Amniotic epithelial cell (primary cell): ENCODE measurements at places on chromosomes 6 and 20.

DNA sequence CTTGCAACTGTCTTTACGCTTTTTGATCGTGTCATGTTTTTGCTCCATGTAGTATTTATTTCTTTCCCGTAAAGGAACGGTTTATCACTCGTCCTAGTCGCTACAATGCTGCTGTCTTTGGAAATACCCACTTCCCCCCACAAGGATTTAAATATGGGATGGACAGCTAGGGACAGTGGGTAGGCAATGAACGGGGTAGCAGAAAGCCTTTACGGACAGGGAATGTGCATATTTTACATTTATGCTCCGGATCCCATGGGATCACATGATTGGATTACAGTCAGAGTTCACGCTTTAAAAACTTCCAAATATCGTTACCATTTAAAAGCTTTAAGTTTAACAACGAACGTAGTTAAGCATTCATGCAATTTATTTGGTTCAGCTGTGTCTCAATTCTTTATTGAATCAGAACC lies 1.2 kb downstream of the HIVEP1 start:
- DNase-seq: no peak

DNA sequence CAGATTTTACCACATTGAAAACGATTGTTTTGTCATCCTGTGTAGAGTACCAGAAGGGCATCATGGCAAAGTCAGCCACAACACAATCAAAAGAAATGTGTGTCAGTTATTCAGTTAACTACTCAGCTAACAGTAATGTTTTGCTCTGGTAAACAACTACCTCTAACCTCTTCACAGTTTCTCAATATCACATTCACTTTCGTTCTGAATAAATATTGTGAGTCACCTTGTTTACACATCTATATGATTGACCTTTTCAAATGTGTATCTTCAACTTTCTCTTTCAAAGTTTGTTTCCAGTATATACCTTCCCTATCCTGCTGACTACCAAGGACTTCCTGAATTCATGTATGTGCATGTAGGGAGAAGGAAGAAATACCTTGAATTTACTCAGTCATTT lies 216.6 kb upstream of the UFL1 start:
- no peak for DNase-seq

- DNase-seq: no peak
These were observed 139.5 kb downstream of the BCAS1 start for GRCh38 chr20:53930651-53931504.

DNA sequence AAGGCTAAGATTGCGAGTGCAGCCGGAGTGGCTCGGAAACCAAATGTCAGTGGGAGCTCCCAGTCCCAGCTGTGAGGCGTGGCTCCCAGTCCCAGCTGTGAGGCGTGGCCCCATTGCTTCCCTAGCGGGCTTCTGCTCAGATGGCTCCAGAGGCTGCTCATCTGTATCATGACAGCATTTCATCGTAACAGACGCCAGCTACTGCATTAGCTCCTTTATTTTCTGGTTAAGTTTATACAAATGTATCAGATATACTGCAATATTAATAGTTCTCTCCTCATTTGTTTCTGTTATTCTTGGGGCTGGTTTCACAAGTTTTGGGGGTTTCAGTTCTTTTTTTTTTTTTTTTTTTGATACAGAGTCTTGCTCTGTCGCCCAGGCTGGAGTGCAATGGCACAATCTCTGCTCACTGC lies 34.7 kb upstream of the TBXT start:
- no peak for DNase-seq

DNA sequence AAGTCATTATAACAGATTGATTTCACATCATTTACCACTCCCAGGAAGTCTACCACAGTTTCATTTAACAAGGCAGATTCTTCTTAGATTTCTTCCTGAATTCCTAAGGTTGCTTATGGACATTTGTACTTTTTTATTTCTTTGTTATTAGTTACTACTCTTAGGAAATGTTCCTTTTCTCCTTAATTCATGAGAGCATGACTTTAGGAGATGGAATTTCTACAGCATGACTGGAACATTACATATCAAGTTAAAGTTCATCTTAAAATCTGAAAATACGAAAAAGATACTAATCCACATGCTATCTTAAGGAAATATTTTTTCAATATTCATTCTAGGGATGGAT lies 22.3 kb downstream of the CNKSR3 start:
- DNase-seq: peak; percentile 33

DNA sequence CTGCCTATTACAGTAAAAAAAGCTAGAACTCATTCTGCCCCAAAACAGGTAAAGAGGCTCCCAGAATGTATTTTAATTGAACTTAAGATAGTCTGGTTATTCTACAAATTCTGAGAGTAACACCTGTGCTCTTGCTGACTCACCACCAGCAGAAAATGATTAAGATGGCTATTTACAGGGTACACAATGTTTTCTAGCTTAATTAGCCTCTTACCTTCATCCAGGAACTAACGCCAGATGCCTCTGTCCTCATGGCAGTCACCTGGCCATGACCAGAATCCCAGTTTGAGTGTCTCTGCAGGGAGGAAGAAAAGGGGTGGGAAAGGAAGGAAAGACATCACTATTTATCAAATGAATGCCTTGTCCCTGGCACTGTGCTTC lies 31.3 kb upstream of the PPP1R3G start:
- DNase-seq: no peak

DNA sequence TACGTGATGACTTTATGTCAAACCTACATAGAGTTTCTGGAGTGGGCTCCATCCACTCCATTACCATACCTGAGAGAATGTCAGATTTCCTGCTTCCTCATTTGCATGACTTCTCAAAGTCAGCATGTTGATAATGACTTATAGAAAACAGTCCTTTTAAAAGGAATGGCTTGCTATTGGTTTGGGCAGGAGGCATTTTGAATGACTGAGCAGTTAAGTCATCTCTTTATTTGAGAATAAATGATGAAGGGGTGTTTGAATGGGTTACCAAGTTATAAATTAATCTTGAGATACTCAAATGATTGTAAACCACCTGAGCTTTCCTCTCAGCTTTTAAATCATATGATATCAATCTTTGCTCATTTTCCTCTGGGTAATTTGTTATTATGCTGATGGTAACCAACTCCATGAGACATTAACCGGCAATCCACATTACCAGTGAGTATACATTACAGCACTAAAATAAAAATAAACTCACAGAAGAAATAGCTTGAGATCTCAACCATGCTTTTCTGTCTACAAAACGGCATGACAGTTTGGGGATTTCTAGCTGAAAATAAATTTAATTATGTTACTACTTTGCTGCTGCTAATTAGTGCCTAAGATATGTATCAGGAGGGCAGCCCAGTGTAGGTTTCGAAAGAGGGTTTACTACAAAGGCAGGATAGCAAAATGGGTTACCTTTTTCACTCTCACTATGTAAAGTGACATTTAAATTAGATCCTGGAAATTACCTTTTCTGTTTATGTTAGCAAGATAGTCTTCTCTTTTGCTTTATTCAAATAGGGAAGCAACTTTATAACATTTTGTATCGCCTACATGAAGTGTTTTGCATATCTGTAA lies 78.8 kb downstream of the RPS12 start:
- no peak for DNase-seq

GRCh38 chr6:156832231-156832647 lies 55.1 kb downstream of the ARID1B start:
- peak; percentile 69 for DNase-seq

DNA sequence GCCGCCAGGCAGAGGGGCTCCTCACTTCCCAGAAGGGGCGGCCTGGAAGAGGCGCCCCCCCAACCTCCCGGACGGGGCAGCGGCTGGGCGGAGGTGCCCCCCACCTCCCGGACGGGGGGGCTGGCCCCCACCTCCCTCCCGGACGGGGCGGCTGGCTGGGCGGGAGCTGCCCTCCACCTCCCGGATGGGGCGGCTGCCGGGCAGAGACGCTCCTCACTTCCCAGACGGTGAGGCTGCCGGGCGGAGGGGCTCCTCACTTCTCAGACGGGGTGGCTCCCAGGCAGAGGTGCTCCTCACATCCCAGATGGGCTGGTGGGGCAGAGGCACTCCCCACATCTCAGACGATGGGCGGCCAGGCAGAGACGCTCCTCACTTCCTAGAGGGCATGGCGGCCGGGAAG lies 389.7 kb upstream of the EYS start:
- DNase-seq: no peak

- no peak for DNase-seq
These were observed 22.2 kb downstream of the ZNF831 start for GRCh38 chr20:59185809-59186208.

- no peak for DNase-seq
These were observed 9.3 kb downstream of the BNIP5 start for GRCh38 chr6:36327226-36327918.

GRCh38 chr6:161459008-161459615 lies 185.3 kb upstream of the AGPAT4 start:
- no peak for DNase-seq

- no peak for DNase-seq
These were observed 78.4 kb downstream of the OPRM1 start for GRCh38 chr6:154117485-154117884.

DNA sequence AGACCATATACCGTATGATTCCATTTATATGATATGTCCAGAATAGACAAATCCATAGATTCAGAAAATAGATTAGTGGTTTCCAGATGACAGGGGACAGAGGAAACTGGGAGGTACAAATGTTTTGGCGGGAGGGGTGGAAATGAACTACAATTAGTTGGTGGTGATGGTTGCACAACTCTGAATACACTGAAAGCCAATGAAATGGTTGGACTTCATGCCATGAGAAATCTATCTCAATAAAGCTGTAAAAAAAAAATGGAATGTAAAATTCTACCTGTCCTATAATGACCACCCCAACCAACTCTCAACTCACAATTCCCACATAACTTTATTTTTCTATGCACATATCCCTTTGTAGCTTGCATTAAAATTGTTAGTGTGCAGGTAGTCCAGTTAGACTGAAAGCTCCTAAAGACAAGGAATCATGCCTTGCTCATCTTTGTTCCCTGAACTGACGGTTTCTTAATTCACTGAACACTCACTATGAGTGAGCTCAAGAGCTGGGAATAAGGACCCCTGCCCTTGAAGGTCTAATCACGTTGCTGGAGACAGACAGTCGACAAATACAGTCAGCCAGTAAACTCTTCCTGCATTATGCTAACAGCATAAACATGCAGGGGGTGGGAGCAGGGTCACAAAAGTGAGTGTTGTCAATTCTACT lies 1.4 kb downstream of the DCDC2 start:
- no peak for DNase-seq

GRCh38 chr6:3294921-3295871 lies 36.4 kb downstream of the PSMG4 start:
- no peak for DNase-seq

DNA sequence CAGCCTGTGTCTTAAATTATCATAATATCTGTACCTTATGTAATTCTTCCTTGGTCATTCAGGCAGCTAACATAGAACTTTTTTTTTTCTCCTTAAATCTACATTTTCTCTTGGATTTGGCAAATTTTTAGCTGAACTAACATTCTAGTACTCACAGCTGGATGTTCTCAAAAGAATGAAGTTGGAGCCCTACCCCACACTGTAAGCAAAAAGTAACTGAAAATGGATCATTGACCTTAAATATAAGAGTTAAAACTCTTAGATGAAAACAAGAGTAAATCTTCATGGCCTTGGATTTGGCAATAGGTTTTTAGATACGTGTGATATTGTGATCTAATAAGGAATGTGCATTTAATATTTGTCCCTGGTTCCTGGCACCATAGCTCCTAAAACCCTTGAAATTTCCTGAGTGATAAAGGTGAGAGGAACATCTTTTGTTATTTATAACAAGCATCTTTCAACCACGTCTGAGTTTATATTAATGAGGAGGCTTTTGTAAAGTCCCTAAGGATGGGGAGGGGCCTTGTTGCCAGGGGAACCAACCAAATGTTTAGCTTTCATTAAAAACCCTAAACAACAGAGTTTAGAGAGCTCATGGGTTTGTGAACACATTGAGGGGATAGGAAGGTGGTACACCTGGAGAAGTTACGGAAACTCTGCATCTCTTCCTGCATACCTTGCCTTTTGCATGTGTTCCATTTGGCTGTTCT lies 106.1 kb upstream of the ADGRF4 start:
- no peak for DNase-seq

DNA sequence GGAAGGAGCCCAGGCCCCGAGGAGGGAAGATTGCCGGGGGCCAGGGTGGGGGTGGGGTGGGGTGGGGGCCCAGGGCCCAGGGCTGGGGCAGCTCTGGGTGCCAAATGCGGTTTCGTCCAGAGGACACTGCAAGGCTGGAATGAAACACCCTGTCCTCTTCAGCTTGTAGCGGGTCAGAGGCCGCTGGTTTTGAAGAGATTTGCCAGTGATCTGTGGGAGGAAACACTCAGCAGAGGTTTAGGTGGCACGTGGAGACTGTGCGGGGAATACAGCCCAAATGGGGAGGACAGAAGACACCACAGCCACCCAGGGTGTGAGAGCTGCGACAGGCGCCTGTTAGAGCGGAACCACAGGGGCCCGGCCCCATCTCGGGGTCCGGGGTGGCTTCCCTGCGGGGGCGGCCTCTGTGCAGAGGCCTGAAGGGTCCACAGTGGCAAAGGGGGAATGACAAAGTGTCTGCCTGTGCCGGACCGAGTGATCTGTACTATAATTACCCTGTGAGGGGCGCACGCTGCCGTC lies 29.2 kb downstream of the FRMD1 start:
- no peak for DNase-seq

DNA sequence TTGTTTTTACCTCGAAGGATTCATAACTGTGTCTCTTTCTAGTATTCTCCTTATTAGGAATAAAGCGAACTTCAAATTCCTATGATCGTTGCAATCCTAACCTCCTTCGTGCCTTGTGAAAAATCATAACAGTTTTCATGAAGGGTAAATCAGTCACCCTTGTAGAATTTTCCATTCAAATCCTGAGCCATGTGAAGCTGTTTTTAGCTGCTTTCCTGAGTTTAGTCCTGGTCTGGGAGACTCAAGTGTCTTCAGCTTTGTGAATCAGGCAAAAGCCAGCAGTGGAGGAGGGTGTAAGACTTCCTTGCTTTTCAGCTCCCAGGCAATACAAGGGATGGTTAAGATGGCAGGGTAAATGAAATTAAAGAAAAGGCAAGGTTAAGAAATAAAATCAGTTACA lies 24.3 kb downstream of the GCNT2 start:
- DNase-seq: no peak

DNA sequence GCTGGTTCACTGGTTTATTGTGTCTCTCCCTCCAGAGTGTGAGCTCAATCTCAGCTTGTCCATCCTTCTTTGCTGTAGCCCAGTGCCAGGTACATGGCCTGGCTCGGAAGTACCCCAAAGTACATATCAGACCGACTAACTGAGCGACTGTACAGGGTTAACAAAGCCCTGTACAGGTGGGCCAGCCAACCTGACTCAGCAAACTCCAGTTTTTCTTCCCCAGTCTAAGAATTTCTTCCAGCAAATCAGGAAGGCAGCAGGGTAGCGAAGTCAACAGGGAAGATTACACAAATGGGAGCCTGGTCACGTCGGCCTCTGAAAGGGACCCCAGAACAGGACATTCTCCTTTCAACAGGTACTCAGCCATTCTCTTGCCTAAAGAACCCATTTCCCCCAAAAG lies 31.3 kb downstream of the ZMYND8 start:
- no peak for DNase-seq

DNA sequence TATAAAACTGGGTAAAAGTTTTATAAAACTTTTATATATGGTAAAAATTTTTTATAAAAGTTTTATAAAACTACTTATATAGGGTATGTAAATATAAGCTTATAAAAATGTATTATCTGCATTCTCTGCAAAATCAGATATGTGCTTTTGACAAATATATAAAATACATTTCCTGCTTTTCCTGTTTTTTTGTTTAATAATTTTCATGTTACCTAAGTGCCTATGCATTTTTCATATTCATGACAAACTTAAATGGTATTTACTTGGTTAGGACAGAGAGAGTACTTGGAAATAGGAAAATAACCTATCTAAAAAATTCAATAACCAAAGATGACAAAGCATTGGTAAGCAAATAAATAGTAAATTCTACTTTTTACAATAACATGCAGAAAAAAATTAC lies 41.2 kb downstream of the ADGRG6 start:
- no peak for DNase-seq

GRCh38 chr6:140230282-140230681 lies 855.8 kb upstream of the CITED2 start:
- no peak for DNase-seq
